ENCODE measurements at places on chromosomes 4 and X.

DNA sequence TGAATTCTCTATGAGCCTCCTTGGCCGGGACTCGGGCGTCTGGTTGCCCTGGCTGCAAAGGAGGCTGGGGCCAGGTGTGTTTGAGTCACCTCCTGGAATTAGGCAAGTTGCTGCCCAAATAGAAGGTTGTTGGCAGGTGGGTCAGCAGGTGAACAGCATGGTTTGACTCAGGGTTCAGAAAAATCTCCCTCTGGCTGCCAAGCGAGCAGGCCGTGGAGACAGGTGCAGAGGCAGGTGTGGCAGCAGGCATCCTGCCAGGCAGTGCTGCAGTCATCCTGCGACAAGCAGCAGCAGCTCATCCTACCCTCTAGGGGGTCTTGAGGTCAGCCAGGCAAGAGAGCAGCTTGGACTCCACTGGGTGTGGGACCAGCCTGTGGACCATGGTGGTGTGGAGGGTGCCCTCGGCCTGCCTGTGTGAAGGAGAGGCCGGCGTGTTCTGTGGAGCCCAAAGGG is 8.2 kb downstream of the MSANTD1 start:
- DNase-seq, result no peak

- DNase-seq, result no peak
These were observed 6.3 kb upstream of the HSPA4L start for GRCh38 chr4:127775843-127776242.

- DNase-seq, result no peak
These were observed 353.9 kb downstream of the AFF2 start for GRCh38 chrX:148854306-148854705.

DNA sequence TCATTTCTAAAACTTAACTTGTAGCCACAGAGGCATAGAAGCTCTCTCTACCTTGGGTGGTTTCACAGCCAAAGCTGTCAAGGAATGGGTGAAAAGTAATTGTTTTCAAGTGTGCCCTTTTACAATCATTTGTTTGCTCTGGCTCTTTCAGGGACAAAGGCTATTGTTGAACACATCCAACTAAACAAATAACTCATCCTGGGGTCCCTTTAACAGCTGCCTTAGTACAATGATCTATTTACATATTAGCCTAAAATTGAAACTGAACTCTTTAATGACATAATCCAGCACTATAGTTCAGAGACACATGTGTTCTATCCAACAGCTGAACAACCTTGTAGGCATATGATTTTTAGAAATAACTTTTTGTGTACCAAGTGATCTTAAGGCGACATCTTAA is 3.7 kb downstream of the HHIP start:
- DNase-seq, result no peak

- no peak for DNase-seq
These were observed 7.9 kb upstream of the ADAM29 start for GRCh38 chr4:174910271-174910670.

Measured in activated CD8-positive, alpha-beta memory T cell treated with anti-CD3 and anti-CD28 coated beads, Interleukin-2, amount 50 U/mL, for 4 hours (primary cell).